Activated T-helper 1 cell treated with Interleukin-2 at 50 U/mL for 16 hours (primary cell): ENCODE measurements at places on chromosomes 4 and X.

DNA sequence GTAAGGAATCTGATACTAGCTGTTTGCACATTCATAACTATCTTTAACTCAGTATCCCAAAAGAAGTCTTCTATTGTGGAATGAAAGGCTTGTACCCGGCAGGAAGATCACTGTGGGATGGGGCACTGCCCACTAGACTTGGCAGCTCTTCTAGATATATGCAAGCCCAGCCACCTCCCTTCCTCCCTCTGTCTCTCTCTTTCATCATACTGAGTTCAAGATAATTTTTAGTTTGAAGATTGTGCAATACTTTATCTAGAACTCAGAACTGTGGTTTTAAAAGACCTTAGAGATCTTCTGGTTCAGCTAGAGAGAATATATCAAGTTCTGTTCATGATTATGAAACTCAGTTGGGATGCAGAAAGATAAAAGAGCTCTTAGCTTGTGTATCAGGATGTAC is 22.5 kb upstream of the GPR34 start:
- DNase-seq, result no peak

GRCh38 chr4:164615964-164616363 is 138.0 kb upstream of the SMIM31 start:
- DNase-seq, result no peak

DNA sequence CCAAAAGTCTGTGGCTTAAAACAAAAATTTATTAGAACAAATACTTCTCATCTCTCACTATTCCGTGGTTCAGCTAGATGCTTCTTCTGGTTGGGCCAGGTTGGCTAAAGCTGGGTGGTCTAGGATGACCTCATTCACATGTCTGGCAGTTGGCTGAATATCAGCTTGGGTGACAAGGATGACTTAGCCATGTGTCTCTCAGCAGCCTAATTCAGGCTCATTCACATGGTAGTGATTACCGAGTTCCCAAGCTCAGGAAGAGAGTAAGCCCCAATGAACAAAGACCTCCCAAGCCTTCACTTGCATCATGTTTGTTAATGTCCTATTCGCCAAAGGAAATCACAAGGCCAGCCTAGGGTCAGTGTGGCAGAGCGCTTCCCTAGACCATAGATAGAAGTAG is 119.4 kb downstream of the FANCB start:
- DNase-seq, result no peak

- DNase-seq, result no peak
Measured at GRCh38 chr4:34196375-34196774, 2047.9 kb downstream of the ARAP2 start.

DNA sequence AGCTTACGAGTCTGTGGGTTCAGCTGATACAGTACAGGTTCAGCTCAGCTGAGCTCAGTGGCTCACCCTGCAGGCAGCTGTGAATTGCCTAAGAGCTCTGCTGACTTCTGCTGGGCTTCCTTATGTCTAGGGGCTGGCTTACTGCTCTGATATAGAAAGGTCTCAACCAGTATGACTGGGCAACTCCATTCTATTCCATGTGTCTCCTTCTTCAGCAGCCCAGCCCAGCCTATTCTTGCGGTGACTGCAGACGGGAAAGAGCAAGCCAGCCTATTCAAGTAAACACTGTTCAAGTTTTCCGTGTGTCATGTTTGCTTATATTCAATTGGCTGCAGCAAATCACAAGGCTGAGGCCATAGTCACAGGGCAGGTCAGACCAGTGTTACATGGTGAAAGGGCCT is 615.4 kb upstream of the ZFP42 start:
- no peak for DNase-seq

GRCh38 chr4:20983763-20984575 is 283.7 kb downstream of the PACRGL start:
- no peak for DNase-seq
